Type B pancreatic cell (in vitro differentiated cells): ENCODE measurements at places on chromosomes 6 and 20. TPM values are rescaled to one million over a fixed set of nuclear protein-coding genes. Genes with fewer than 3 reads are reported as not detected.

Gene FLRT3
- total RNA-seq = 59.3 and 75.7 TPM in 2 replicates

Gene SCAND1
- total RNA-seq = 71.6 and 76.3 TPM in 2 replicates

Gene FITM2
- total RNA-seq = 5.7 and 7.1 TPM in 2 replicates

Gene AGER
- total RNA-seq = 11.1 and 16.9 TPM in 2 replicates

Gene PPP1R3D
- total RNA-seq = 6.4 and 7.6 TPM in 2 replicates

Gene RGS17
- total RNA-seq = 2.3 and 3.7 TPM in 2 replicates

Gene TRIM10
- 0.17 TPM in 1 of 2 replicates, not detected in the other for total RNA-seq

Gene SS18L1
- total RNA-seq = 20.5 and 25.5 TPM in 2 replicates

Gene TRIM40
- total RNA-seq = 0.17 TPM in 1 of 2 replicates, not detected in the other

Gene MICA
- total RNA-seq = 9.0 and 10.7 TPM in 2 replicates

Gene BHLHE23
- total RNA-seq = not detected in 2 replicates

Gene PRL
- 0.48 TPM in 1 of 2 replicates, not detected in the other for total RNA-seq

Gene ZSCAN23
- total RNA-seq = 10.3 and 11.2 TPM in 2 replicates

Gene NFATC2
- 4.8 and 9.5 TPM in 2 replicates for total RNA-seq

Gene SPATA25
- 2.6 and 4.2 TPM in 2 replicates for total RNA-seq

Gene BPIFB3
- total RNA-seq = not detected in 2 replicates

Gene KHDRBS2
- total RNA-seq = 3.5 and 3.9 TPM in 2 replicates

Gene VIP
- not detected in 2 replicates for total RNA-seq
